Pons (tissue), 1 donor: ENCODE measurements at places on chromosomes 5 and 9.

- DNase-seq = peak; percentile 9
These were observed 25.9 kb downstream of the GFI1B start for GRCh38 chr9:133004091-133004998.

GRCh38 chr9:117714282-117714681 is 10.1 kb downstream of the TLR4 start:
- no peak for DNase-seq

DNA sequence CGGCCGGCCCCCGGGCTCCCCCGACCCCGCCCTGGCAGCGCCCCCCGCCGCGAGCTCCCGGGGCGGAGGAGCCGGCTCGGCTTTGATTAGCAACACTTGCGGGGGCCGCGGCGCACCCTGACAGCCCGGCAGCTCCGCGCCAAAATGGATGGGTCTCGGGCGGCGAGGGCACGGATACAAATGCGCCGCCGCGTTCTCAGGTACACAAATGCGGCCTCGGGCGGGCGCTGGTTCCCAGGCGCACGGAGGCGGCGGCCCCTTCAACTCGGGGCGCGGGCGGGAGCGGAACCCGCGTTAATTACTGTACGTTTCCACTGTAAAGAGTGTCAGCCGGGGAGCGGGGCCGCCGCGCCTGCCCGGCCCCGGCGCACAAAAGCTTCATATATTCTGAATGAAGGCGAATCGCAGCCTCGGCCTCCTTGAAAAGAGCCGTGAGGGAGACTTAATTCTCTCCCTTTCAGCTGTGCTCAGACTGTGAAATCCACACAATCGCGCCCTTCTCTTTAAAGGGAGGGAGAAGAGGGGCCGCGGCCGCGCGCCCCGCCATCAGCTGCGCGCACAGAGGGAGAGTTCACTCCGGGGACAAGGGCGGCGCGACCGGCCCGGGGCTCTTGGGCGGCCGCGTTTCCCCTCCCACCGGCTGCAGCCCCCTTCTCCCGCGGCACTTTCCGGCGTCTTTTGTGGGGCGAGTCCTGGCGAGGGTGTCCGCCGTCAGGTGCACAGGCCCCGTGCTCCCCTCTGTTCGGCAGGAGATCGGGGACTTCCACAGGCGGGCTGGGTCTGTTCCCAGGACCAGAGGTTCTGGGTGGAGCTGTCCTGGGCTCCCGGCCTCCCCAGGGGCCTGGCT is 27.0 kb downstream of the MSX2 start:
- no peak for DNase-seq

- DNase-seq = peak; percentile 87
These were observed 49.3 kb downstream of the NLN start for GRCh38 chr5:65771266-65771665.

DNA sequence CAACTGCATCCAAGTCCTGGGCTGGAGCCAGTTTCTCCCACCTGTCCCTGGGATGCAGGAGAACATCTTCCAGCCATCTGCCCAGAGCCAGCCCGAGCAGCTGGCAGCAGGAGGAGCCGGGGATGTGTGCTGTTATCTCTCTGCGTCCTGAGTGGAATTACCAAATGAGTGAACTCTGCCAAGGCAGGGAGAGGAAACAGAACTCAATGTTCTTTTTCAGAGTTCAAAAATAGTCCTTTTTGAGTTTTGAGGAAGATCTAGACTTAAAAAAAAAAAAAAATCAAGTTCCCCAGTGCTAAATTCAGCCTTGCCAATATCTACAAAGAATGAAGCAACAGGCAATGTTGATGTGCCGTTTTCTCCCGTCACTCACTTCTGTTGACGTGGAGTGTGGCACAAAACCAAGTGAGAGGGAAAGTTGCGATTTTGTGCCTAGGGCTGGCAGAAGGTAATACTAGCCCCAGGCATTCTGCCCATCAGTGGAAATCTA is 56.2 kb downstream of the TMOD1 start:
- peak; percentile 87 for DNase-seq

DNA sequence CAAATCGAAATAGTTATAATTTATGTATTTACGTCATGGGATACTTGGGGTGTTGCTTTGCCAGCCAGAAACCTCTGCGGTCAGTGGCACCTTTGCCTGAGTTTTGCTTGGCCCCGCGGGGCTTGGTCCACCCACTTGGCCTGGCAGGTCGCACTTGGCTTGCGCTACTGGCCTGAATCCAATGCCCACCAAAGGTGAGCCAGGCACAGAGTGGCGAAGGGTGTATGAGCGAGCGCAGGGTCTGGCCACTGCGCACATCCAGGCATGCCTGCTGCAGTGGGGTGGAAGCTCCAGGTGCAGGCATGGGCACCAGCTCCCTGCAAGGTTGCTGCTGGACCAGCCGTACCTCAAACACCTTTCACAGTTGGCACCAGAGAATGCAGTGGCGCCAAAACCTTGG is 714.6 kb downstream of the CDH9 start:
- DNase-seq = no peak

DNA sequence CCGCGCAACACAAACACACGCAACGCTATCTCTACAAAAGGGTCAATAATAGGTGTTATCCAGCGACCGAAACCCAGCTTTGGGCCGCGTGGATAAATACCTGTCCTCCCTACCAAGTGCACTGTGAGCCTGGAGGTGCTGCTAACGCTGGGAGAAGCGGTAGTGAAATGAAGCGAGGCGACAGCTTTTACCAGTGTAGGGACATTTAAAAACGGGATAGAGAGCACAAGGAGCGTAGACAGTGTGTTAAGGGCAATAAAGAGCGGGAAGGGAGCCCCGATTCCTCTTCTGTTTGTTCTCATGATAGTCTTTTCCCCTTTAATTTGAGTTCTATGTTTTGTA is 421 bp upstream of the DEPDC1B start:
- peak; percentile 35 for DNase-seq

- DNase-seq = no peak
These were observed 7.0 kb upstream of the LHX2 start for GRCh38 chr9:124004593-124004992.

- peak; percentile 2 for DNase-seq
These were observed at the start of gene ADAMTS2 for GRCh38 chr5:179345433-179346321. TSS of gene ADAMTS2 (minus strand) at chr5:179345461. CDS start at chr5:179345328, 133 bp downstream.

DNA sequence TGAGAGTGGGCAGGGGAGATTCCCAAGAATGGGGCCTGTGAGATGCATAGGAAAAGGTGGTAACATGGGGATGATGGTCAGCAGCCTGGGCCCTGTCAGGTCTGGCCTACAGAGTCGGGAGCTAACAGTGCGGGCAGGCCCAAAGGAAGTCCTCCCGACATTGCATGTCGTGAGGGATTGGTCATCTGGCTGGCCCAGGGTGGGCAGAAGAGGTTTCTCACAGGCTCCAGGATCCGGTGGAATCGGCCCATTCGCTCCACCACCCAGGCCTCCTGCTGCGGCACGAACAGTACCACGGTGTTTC is 514 bp downstream of the STOML2 start:
- no peak for DNase-seq
